GM23248 (cell line): ENCODE measurements at places on chromosomes 16 and 17. TPM values are rescaled to one million over a fixed set of nuclear protein-coding genes. Genes with fewer than 3 reads are reported as not detected.

Gene CDH5
- polyA plus RNA-seq: not detected in 2 replicates

Gene MED1
- 15.4 and 17.2 TPM in 2 replicates for polyA plus RNA-seq

Gene ADAD2
- polyA plus RNA-seq: not detected in 2 replicates

Gene EIF3CL
- polyA plus RNA-seq: 1.4 and 1.5 TPM in 2 replicates

Gene CTRL
- 3.8 and 7.4 TPM in 2 replicates for polyA plus RNA-seq

Gene KCNH6
- polyA plus RNA-seq: not detected in 2 replicates

Gene LPCAT2
- polyA plus RNA-seq: 11.4 and 11.7 TPM in 2 replicates

Gene DPEP3
- polyA plus RNA-seq: not detected in 2 replicates

Gene FSCN2
- polyA plus RNA-seq: 0.23 and 0.48 TPM in 2 replicates

Gene ERBB2
- 28.5 and 30.3 TPM in 2 replicates for polyA plus RNA-seq

Gene CSH1
- polyA plus RNA-seq: not detected in 2 replicates

Gene DNAJA3
- 50.9 and 51.0 TPM in 2 replicates for polyA plus RNA-seq

Gene TEKT5
- polyA plus RNA-seq: not detected in 2 replicates

Gene CETP
- polyA plus RNA-seq: not detected in 2 replicates

Gene FOXN1
- not detected in 2 replicates for polyA plus RNA-seq

Gene TNFRSF17
- polyA plus RNA-seq: not detected in 2 replicates

Gene AATK
- 0.18 and 0.25 TPM in 2 replicates for polyA plus RNA-seq

Gene GRAP
- polyA plus RNA-seq: not detected in 2 replicates
